ENCODE measurements at places on chromosomes 4 and X. TPM values are rescaled to one million over a fixed set of nuclear protein-coding genes. Genes with fewer than 3 reads are reported as not detected.

Gene RNF128
- total RNA-seq, result not detected

Gene CENPI
- total RNA-seq, result 0.49 TPM

Gene ZXDB
- total RNA-seq, result 32.0 TPM

DNA sequence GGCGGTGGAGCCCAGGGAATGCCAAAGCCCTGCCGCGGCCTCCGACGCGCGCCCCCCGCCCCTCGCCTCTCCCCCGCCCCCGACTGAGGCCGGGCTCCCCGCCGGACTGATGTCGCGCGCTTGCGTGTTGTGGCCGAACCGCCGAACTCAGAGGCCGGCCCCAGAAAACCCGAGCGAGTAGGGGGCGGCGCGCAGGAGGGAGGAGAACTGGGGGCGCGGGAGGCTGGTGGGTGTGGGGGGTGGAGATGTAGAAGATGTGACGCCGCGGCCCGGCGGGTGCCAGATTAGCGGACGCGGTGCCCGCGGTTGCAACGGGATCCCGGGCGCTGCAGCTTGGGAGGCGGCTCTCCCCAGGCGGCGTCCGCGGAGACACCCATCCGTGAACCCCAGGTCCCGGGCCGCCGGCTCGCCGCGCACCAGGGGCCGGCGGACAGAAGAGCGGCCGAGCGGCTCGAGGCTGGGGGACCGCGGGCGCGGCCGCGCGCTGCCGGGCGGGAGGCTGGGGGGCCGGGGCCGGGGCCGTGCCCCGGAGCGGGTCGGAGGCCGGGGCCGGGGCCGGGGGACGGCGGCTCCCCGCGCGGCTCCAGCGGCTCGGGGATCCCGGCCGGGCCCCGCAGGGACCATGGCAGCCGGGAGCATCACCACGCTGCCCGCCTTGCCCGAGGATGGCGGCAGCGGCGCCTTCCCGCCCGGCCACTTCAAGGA is at the start of gene FGF2:
Gene FGF2 (plus strand): TSS at position 279 of the 705 bp plus-strand sequence. CDS start 344 bp downstream, at position 623.
- H3K27ac ChIP-seq, result no peak within 1 kb of the TSS
- H3K27me3 ChIP-seq, result peaks cover 23% of the 10 kb centered on the region
- H3K4me3 ChIP-seq, result peak within 1 kb of the TSS; percentile 64
- DNase-seq, result no peak
- no peaks in the 10 kb centered on the region for H3K36me3 ChIP-seq

Gene SPANXN3
- not detected for total RNA-seq

GRCh38 chr4:48252313-48252712 is 17.3 kb downstream of the TEC start:
- H3K4me3 ChIP-seq, result no peak overlapping the region
- no peaks in the 10 kb centered on the region for H3K4me1 ChIP-seq
- no peak for DNase-seq
- H3K36me3 ChIP-seq, result no peaks in the 10 kb centered on the region
- no peaks in the 10 kb centered on the region for H3K27me3 ChIP-seq

DNA sequence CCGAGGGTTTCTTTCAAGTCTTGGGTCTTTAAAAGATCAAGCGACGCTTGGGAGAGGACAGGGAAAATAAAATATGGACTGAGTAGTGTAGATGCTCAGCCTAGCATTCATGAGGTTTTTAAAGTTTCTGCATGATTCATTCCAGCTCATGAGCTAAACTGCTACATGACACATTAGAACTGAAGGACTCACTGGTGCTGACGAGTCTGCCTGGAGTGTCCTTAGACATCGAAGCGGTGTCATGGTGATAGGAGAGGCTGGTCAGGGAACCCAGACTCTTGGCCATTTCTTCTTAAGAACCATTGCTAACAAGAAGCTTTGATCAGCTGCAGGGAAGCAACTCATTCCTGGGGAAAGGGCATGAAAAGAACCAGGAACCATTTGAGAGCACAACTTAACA is 158.6 kb downstream of the TRIML1 start:
- H3K36me3 ChIP-seq, result no peaks in the 10 kb centered on the region
- no peak for DNase-seq
- no peaks in the 10 kb centered on the region for H3K27me3 ChIP-seq
- no peak overlapping the region for H3K4me3 ChIP-seq
- H3K27ac ChIP-seq, result no peak overlapping the region
- H3K4me1 ChIP-seq, result no peaks in the 10 kb centered on the region

Gene TLR10
- total RNA-seq, result not detected

Gene CFP
- total RNA-seq, result 18.6 TPM

DNA sequence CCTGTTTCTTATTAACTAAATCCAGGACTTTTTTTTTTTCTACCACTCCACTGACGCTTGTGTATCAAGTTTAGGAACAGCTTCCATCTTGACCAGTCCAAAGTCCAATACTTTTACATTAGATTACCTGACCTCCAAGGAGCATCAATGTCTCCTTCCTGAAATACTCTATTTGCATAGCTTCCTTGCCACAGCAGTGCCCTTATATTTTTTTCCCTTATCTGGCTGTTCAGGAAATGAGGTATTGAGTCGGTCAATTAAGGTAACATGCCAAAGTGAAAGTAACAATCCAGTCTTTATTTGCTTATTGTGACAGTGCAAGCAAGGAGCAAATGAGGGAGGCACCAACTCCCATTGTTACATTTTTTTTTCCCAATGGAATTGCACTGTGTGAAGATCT is 730.8 kb upstream of the NDST4 start:
- no peaks in the 10 kb centered on the region for H3K4me1 ChIP-seq
- no peak for DNase-seq
- H3K27ac ChIP-seq, result no peak overlapping the region
- H3K27me3 ChIP-seq, result no peaks in the 10 kb centered on the region
- no peak overlapping the region for H3K4me3 ChIP-seq
- H3K36me3 ChIP-seq, result no peaks in the 10 kb centered on the region

Gene ALB
- 0.47 TPM for total RNA-seq

Gene S100P
- 2.8 TPM for total RNA-seq

Gene RPS6KA6
- total RNA-seq, result not detected

DNA sequence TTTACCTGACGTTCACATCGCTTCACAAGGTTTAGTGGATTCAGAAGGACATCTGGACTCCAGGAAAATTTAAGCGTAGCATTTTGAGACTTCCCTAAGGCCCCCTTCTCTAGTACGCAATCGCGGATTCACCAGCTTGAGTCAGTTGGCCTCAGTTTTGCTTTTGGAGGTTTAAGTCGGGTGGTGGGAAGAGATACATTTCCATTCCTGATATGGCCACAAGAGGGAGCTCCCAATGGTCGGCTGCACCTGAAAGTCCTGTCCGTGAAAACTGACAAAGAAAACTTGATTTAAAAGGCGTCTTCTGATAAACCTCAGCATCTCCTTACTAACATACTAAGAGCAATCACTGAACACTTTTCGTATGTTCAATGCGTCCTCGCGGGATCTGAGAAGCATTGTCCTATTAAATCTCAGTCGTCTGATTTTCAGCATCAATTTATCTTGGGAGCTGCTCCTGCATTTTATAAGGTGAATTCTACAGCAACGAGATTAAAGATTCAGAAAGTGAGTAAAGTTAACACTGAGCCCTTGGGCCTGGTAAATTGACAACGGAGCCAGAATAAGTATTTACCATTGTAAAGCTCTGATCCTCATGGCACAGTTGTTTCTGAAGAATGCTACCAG is 50.6 kb downstream of the LGI2 start:
- peak overlapping the region; percentile 10 for H3K4me3 ChIP-seq
- no peak overlapping the region for H3K27ac ChIP-seq
- no peaks in the 10 kb centered on the region for H3K36me3 ChIP-seq

Gene TSPAN5
- total RNA-seq, result 2.8 TPM

Gene CT45A1
- not detected for total RNA-seq
